ENCODE measurements at places on chromosomes 16 and 17.

- DNase-seq: no peak
Observed at GRCh38 chr16:4685776-4686496, 7.4 kb upstream of the NUDT16L1 start.

- DNase-seq: no peak
Observed at GRCh38 chr16:50836121-50836621, 94.3 kb downstream of the CYLD start.

GRCh38 chr17:29273924-29274323 is 20.0 kb downstream of the NUFIP2 start:
- DNase-seq: no peak

DNA sequence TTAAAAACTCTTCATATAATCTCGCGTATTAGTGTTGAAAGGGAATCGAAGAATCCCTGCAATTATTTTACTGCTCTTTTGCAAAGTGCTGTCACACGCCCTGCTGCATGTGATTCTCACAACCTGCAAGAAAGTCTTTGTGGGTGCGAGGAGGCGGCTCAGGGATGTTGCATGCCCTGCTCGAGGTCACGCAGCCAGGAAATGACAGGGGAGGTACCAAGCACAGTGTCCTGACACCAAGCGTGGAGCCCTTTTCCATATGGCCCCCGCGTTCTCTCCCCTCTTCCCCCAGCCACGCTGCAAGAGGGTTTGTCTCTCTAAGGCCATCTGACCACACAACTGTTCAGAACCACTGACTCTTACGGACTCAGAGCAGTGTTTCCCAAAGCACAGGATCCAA is 37.6 kb downstream of the OR3A1 start:
- no peak for DNase-seq

DNA sequence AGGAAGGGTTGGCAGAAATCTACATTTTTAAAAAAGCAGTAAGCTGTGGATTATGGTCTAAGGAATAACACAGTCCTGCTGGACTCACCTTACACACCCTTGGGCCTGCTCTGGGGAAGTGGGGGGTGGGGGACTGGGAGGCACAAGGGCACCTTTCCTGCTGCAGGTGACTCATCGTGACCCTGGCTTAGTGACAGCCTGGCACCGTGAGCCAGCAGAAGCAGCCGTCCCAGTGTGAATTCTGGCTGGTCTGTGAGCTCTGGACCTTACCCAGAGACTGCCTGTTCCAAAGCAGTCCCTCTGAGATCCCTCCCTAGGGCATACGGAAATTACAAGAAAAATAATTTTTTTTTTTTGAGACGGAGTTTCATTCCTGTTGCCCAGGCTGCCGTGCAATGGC is 4.2 kb upstream of the CRK start:
- no peak for DNase-seq

DNA sequence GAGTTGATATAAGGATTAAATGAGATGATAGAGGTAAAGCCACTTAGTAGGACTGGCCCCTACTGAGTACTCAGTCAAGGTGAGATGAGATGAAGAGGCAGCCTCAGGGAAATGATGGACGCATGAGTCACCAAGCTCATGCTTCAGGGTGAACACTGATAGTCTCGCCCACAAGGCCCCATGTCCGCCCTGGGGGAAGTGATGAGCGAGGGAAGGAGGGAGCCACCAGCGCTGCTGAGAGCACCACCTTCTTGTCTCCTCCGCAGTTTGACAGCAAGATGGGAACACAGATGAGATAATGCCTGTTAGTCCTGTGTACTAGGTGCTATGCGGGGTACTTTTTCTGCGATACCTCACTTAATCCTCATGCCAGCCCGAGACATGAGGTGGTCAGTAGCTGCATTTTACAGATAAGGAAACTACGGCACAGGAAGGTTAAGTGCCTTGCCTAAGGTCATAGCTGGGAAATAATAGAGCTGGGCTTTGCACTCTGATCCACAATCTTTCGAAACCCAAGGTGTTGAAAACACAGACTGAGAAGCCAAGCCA is 383.0 kb downstream of the CPPED1 start:
- no peak for DNase-seq

GRCh38 chr17:69607162-69607834 is 192.8 kb downstream of the MAP2K6 start:
- peak; percentile 71 for DNase-seq

- DNase-seq: no peak
Observed at GRCh38 chr16:54812229-54812628, 118.4 kb upstream of the IRX5 start.

GRCh38 chr16:24062270-24062817 is 193.8 kb upstream of the CACNG3 start:
- no peak for DNase-seq

- DNase-seq: no peak
Observed at GRCh38 chr17:63463771-63464170, 13.1 kb upstream of the ACE start.

- DNase-seq: no peak
Observed at GRCh38 chr17:77772899-77773358, 185.6 kb upstream of the TNRC6C start.

GRCh38 chr17:34624767-34625383 is 45.5 kb downstream of the TMEM132E start:
- DNase-seq: no peak

DNA sequence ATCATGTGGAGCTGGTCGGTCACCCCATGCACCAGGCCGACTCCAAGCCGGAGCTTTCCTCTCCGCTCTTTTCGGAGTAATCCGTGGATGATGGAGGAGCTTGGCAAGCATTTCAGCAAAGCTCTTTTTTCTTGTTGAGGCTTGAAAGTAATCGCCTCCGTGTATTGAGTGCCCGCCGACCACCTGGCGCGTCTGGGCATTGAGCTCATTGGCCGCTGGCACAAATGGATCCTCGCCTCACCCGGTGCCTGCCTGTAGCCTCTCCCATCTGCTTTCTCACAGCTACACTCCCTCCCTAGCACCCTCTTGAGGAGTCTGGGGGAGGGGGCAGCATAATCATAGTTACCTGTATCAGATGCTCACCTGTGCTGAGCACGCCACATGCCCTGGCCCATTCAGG is 148.9 kb downstream of the CMIP start:
- DNase-seq: no peak

DNA sequence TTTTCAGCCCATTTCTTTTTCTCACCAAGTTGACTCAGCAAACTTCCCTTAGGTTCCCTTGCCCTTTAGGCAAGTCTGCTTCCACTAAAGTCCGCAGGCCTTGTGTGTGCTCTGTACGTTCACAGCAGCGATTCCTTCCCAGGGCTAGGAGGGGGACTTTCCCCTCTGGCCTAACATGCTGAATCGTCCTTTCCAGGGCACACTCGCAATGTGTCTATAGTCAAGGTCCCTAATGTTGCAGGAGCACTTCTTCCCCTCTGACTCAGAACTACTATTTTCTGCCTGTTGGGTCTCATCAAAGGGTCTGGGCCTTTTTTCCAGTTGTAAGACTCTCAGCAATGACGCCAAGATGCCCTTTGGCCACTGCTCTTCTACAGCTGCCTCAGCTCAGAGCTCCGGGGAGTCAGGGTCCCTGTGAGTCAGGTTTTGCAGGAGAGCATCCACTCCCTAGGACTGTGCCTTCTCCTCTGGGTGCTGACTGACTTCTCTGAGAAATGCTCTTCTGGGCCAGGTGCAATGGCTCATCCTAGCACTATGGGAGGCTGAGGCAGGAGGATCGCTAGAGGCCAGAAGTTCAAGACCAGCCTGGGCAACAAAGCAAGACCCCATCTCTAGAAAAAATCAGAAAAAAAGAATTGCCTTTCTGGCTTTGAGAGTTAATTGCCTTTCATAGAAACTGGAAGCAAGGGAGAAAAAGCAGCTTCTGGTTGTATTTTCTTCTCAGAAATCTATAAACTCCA is 64.4 kb upstream of the TBX2 start:
- DNase-seq: no peak

DNA sequence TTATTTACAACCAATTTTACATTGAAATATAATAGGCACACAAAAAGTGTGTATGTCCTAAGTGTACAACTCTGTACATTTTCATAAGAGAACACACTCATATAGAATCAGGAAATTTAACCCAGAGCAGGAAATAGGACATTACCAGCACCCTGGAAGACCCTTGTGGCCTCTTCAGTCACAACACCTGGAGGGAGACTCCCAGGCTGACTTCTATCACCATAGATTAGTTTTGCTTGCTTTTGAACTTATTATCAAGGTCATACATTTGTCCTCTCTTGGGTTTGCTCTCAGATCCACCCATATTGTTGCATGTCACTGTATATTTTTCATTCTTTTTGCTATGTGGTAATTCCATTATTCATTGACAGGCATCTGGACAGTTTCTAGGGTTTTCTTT is 5.8 kb downstream of the RIPOR1 start:
- DNase-seq: no peak

DNA sequence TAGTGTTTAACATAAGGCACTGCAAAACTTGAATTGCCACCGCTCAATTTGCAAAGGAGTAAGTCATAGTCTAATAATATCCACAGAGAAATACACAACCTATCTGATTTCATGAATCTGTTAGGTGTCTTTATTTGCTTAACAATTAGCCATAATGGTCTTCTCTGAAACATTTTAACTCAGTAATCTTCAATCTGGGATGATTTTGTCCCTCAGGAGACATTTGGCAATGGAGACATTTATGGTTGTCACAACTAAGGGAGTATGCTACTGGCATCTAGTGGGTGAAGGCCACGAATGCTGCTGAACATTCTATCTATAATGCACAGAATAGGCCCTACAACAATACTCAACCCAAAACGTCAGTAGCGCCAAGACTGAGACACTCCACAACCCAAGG is 4.3 kb downstream of the UBE2G1 start:
- DNase-seq: no peak

GRCh38 chr16:59210955-59211541 is 476.9 kb upstream of the GOT2 start:
- no peak for DNase-seq

- DNase-seq: no peak
Observed at GRCh38 chr17:49390548-49391324, 23.9 kb downstream of the PHB1 start.

GRCh38 chr16:5509336-5509735 is 411.7 kb upstream of the EEF2KMT start:
- no peak for DNase-seq

DNA sequence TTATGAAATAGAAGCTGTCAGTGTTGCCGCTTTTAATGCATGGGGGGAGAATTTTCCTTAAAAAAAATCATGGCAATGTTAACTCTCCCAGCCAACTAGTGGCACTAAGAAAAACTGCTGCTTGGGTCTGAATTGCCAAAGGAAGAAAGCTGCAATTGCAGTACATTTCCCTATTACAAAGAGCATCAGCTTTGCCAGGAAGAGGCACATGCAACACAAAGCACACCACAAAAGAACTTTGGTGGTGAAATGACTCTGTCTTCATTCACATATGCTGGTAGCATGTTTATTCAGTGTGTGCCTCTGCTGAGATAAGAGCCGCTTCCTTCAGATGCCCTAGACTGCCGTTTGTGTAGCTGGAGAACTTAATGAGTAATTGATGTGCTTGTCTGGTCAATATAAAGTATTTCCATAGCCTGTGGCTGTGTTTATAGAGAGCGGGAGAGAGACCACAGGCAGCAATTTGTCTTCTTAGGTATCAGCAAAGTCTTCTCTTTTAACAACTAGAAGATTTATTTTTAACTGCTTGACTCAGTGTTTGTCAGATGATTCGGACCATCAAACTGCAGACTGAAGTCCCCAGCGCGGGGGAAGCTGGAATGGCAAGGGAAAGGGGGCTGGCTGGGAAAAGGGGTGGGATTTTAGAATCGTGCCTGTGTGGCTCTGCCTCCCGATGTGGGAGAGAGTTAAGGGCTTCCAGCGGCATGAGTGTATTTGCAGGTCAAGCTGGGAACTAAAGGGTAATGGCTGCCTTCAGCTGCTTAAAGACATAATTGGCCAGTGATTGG is 115.1 kb downstream of the MRTFB start:
- DNase-seq: peak; percentile 70

DNA sequence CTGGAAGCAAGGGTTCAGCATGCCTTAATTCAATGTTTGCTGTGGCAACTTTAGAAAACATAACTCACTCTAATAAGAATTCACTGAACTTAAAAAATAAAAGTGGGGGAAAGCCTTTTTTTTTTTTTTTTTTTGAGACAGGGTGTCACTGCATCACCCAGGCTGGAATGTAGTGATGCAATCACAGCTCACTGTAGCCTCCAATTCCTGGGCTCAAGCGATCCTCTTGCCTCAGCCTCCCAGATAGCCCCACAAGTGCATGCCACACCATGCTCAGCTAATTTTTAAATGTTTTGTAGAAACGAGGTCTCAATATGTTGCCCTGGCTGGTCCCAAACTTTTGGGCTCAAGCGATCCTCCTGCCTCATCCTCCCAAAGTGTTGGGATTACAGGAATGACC is 243.9 kb downstream of the PARN start:
- no peak for DNase-seq

- DNase-seq: no peak
Observed at GRCh38 chr16:30602616-30603277, 7.4 kb downstream of the ZNF689 start.

GRCh38 chr16:19716183-19716582 is 1.8 kb downstream of the KNOP1 start:
- no peak for DNase-seq

DNA sequence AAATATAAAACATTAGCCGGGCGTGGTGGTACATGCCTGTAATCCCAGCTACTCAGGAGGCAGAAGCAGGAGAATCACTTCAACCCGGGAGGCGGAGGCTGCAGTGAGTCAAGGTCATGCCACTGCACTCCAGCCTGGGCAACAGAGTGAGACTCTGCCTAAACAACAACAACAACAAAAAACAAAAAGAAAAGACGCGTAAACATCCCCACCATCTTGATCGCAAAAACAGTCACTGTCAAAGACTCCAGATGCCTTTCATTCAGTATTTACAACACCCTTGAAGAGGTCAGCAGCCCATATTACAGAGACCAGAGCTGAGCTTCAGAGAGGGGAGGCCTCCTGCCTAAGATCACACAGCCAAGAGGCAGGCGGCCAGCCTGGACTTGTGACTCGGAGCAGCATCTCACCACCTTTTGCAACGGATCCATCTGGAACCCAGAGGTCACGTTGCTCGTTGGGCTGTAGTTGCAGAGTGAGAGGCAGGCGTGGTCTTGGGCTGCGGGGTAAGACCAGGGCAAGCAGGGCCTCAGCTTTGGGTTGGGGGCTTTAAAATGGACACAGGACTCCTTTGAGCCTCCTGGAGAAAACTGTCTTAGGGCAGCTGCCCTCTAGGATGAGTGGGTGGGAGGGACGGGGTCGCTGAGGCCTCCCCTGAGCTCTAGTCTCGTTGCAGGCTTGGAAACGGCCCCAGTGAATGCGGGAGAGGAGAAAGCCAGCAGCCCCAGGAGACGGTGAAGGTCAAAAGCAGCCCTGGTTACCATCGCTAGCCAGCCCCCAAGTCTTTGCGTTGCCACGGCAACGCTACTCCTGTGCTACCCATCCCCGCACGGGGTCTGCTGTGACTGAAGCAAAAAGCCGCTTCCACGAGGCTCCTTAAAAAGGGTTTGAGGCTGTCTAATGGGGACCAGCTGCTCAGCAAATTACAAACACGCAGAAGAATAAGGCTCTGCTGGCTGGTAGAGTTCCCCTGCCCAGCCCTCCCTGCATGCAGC is 26.1 kb downstream of the LGALS3BP start:
- peak; percentile 61 for DNase-seq

DNA sequence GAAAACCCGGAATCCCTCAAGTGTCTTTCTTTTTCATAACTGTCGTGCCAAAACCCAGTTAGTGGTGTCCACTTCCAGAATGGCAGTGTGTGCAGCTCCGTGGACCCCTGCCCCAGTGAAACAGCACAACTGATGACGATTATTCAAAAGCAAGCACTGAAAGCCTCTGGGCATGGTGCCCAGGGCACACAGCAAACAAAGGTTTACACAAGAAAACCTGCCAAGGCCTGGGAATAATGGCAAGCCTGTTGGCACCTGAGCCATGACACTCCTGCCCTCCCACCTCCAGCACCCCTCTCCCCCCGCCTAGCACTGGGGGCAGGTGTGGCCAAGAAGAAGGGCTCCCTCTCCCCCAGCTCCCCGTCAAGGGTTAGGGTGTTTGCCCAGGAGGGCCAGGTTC is 2.8 kb downstream of the PKMYT1 start:
- DNase-seq: no peak
